D341Med (cell line): ENCODE measurements at places on chromosomes 3 and 15.

- DNase-seq, result no peak
Measured at GRCh38 chr3:122912772-122913538, 114.6 kb downstream of the SEMA5B start.

- DNase-seq, result no peak
Measured at GRCh38 chr3:11784971-11785377, 61.7 kb downstream of the TAMM41 start.

GRCh38 chr3:195909644-195910498 is 1.5 kb upstream of the TNK2 start:
- peak; percentile 99 for DNase-seq

DNA sequence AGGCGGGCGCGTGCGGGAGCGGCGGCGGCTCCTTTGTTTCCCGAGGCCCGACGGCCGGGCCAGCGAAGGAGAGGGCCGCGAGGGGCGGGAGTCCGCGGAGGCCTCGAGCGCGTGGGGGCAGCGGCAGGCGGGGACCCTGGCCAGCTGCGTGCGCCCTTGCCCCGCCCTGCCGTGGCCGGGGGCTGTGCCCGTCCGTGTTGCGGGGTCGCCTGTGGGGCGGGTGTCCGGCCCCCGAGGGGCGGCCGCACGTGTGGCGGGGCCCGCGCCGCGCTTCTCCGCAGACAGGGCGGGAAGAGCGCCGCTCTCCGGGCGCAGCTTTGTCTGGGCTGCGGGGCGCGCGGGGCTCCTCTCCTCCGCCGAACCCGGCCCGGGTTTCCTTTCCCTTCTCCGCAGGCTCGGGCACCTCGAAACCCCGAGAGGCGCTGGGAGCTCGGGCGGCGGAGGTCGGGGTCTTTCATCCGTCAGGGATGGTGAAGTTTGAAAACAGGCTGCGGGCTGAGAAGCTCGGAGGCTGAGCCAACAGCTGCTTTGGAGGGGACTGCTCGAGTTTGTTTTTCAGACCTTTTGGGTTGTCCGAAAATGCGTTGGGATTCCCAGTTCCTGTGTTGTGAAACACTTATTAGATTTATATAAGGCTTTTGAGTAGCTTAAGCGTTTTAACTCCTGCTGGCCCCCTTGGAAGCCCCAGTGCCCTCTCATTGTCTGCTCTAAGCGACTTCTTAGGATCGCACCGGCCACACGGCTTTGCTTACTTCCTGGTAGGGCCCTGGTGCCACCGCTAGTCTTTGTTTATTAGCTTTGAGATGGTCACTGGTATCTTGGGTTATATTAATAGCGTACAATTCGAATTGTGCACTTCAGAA is 817 bp downstream of the USP3 start:
- peak; percentile 74 for DNase-seq

- DNase-seq, result peak; percentile 31
Measured at GRCh38 chr3:195040773-195041520, 230.0 kb downstream of the XXYLT1 start.

DNA sequence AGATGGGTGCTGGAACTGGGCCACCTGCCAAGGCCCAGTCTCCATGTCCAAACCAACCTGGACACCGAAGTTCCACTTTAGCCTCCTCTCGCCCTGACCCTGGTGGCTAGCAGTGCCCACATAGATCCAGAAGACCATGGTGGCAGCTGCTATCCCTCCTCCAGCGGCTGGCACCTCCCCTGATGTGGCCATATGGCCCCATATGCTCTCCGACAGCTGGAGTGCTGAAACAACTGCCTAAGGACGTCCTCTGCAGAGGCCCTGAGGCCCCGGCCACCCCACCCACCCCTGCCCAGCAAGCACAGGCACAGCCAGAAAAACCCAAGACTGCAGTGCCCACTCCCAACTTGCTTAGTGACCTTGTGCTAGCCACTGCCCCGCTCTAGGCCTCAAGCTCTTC is 182.3 kb upstream of the LINGO1 start:
- DNase-seq, result no peak

DNA sequence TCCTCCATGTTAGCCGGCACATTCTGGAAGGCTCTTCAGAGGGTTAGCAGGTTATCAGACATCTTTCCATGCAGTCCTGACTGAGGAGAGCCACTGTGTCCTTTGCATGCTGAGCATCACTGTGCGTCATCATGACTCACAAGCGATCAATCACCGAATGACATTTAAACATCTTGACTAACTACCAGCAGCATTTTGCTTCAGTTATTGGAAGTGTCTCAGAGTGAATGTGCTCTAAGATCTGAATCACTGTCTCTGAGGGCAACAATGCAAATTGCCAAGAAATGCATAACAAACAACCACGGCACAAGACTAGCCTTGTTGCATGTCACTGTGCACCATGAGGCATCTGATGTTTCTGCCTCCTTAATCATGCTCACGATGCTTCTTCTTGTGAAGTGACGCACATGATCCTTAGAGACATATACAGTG is 18.3 kb upstream of the ATP8B4 start:
- no peak for DNase-seq

- no peak for DNase-seq
Measured at GRCh38 chr3:120017692-120018091, 76.6 kb downstream of the GSK3B start.

- DNase-seq, result no peak
Measured at GRCh38 chr3:50100386-50100785, 11.7 kb downstream of the RBM5 start.

DNA sequence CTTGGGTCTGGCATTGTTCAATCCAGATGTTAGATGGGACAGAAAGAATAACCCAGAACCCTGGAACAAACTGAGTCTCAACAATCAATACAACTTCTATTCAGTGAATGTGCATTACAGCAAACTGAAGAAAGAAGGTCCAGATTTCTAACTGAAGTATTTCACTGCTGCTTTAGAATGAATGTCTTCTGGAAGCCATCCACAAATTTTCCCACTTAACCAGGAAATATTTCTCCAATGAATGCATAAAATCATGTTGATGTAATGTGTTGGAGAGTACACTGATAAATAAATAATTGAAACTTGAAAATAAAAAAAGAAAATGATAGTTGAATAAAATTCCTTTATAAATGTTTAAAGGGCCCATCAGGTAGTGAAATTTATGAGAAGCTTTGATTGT is 658.6 kb downstream of the ZBBX start:
- no peak for DNase-seq

DNA sequence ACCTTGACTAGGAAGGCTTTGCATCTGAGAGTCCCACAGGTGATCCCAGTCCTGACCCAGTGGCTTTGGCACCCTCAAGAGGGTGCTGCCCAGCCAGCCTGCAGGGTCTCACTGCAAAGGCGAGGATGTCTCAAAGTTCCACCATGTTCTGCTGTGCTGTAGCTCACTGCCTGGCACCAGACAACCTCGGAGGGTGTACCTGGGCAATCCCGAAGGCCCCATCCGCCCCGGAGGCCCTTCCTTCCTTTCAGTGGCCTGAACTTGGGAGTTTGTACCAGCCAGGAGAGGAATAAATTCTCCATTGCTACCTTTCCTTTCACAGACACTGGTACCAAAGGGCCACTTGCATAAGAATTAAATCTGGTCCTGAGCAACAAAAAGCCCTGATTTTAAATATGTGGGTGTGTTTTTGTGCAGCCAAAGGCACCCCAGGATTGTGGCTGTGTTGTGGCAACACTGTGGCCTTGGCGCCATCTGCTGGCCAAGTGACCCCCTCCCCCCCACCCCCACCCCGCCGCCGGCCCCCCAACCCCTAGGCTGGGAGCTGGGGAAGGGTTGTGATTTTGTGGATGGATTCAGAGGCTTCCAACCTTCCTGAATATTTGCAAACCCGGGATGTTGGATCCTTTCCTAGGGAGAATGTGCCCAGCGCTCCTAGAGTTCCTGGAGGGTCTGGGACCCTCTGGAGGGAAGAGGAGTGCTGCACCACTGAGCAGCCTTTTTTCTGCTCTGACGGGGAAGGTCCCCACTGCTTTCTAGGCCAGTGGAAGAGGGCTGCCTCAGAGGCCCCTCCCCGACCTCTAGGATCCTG is 9.7 kb upstream of the PTPN23 start:
- peak; percentile 76 for DNase-seq

DNA sequence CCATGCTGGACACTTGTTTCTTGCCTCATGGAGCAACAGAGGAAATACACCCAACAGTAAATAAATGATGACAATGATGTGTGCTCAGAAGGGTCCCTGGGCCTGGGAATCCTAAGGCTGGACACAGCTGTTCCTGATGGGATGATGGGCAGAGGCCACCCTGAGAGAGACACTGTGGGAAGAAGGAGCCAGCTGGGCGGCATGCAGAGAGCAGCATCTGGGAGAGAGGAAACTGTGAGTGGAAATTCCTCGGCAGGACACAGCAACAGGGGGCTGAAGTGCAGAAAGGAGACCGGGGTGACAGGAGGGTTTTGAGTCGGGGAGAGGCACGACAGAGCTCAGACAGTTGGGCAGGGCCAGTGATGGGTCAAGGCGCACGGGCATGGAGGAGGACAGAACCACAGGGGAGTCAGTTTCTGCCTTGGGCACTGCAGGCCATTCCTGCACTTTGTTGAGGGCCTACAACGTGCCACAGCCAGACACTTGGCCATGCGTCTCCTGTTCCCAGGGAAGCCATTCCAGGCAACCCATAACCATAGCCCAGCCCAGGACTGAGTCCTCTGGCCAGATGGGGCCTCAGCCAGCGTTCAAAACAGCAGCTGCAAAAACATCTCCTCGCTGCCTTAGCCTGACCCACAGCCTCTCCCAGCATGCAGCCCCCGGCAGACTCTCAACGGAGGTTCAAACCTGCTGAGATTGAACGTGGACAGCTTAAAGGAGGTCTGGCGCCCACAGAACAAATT is 36.7 kb upstream of the SLC6A1 start:
- DNase-seq, result no peak

DNA sequence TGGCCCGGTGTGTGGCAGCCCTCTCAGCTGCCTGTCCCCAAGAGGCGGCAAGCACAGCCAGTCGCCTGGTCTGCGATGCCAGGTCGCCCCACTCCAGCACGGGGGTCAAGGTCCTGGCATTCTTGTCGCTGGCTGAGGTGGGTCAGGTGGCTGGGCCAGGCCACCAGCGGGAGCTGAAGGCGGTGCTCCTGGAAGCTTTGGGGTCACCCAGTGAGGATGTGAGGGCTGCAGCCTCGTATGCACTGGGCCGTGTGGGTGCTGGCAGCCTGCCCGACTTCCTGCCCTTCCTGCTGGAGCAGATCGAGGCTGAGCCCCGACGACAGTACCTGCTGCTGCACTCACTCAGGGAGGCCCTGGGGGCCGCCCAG is 20.8 kb downstream of the CAND2 start:
- no peak for DNase-seq

DNA sequence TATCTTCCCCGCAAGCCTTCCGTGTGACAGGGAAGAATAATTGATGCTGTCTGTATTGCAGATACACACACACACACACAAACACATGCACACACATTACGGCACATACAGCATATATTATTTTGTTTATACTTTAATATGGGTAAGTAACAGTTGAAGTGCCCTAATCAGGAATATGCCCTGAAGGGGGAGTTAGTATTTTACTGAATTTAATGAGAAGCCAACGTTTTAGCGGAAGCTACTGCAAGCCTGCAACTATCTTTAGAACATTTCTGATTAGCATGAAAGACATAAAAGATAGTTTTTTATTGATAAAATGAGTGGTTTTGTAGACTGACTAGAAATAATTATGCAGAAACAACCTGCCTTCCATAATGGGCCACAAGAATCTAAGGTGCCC is 296.6 kb upstream of the SLCO3A1 start:
- DNase-seq, result no peak

DNA sequence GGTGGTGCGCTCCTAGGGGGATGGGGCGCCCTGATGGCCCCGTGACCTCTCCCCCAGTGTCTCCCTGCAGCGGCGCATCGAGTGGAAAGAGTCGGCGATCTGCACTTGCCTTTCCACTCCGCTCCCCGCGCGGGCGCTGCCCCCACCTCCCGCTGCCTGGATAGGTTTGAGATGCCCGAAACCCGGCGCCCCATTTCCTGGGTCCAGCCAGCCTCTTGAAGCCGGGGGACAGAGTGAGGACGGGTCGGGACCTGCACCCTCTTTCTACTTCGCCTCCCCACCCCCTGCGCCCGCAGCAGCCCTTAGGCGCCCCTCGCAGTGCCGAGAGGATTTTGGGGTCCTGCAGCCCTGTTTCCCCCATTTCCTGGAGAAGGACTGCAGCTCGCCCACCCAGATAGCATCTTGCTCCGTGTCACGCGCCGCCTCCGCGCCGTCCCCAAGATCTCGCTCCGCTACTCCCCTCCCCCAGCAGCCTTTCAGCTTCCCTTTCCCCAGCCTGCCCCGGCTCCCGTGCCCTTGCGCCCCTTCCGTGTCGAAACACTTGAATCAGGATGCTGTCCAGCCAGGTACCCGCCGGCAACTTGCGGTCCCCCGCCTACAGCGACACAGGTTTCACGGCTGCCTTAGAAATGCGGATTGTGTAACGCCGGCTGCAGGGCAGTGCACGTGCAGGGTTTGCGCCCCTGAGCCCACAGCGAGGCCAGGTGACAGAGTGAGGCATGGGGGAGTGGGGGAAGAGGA is 519 bp downstream of the ABHD6 start:
- DNase-seq, result peak; percentile 69

DNA sequence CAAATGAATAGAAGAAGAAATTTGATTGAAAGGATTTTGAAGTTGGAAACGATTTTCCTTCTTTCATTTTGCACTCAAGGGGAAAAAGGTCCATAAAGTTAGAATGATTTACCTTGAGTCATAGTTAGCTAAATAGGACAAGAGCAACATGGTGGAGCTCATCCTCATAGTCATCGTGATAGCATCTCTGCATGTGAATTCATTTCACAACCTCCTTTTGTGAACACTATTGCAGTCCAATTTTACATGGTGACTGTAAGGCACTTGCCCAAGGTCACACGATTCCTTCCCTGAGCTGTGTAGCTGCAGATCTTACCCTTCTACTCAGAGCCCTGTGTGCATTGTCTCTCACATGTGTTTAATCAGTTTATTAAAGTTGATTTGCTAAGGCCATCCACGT is 359.8 kb upstream of the C2CD4B start:
- DNase-seq, result no peak

GRCh38 chr3:126014252-126014651 is 45.3 kb downstream of the ROPN1B start:
- no peak for DNase-seq
